Liver (tissue), 10 donors: ENCODE measurements at places on chromosomes 7 and 10. TPM values are rescaled to one million over a fixed set of nuclear protein-coding genes. Genes with fewer than 3 reads are reported as not detected.

GRB10 gene
- 19.6 TPM for total RNA-seq

DNA sequence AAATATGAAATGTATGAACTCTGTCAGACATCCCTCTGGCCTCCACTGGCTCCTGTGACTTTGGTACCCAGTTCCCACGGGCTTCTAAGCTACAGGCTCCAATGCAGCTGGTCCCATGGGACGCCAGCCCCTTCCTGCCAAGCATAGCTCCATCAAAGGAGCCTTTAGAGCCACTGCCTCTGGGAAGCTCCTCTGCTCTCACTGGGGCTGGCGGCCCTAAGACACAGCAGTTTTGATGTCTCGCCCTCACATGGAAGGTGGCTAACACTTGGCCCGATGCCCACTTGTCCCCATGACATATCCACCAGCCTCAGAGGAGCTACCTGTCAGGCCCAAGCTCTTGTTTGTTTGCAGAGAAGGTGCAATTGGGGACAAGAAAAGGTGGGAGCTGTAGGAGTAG is 453.7 kb upstream of the LRRN3 start:
- H3K4me1 ChIP-seq: no peaks in the 10 kb centered on the region
- H3K4me3 ChIP-seq: no peak overlapping the region
- no peaks in the 10 kb centered on the region for H3K27me3 ChIP-seq

DNA sequence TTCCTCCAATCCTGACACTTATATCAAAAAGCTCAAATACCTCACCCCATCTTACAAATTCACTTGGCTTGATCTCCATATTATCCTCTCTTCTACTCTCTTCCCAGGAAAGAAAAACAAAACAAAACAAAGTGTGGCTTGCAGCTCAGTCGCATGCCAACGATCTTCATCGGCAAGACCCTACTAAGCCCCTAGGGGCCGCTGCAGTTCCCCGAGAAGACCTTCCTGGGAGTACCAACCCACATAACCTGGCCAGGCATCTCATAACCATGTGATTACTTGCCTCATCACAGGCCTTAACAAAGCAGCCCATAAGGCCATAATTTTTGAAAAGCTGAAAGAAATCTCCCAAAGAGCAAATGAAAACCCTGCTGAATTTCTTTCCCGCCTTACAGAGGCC is 103.7 kb downstream of the ZNF92 start:
- H3K4me1 ChIP-seq: no peaks in the 10 kb centered on the region
- no peak overlapping the region for H3K27ac ChIP-seq
- H3K36me3 ChIP-seq: no peaks in the 10 kb centered on the region
- H3K4me3 ChIP-seq: no peak overlapping the region

GRCh38 chr10:79293841-79294581 is 53.3 kb upstream of the PPIF start:
- H3K4me1 ChIP-seq: no peaks in the 10 kb centered on the region
- H3K27me3 ChIP-seq: no peaks in the 10 kb centered on the region
- H3K27ac ChIP-seq: peak overlapping the region; percentile 44
- H3K4me3 ChIP-seq: no peak overlapping the region

GRCh38 chr10:128855618-128856428 is 611.2 kb upstream of the MGMT start:
- H3K36me3 ChIP-seq: no peaks in the 10 kb centered on the region
- no peak for DNase-seq
- no peaks in the 10 kb centered on the region for H3K4me1 ChIP-seq
- H3K27ac ChIP-seq: no peak overlapping the region
